ENCODE measurements at places on chromosomes 4 and X.

GRCh38 chr4:82728301-82728700, 70.3 kb downstream of the SCD5 start:
- no peak for DNase-seq

DNA sequence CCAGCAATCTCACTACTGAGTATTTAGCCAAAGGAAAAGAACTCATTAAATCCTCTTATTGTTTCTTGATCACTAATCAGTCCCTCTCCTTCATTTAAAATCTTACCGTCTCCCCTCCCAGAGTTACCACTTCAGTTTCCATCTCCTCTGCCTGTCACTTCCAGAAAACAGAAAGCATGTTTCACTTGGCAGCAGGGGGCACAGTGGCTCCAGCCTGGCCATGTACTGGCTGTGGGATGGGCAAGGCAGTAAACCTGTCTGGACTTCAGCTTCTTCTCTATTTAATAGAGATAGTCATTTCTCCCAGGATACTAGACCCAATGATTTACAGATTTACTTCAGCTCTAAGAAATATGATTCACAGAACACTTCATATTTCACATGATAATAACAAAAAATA, 63.2 kb downstream of the CD40LG start:
- DNase-seq = no peak

DNA sequence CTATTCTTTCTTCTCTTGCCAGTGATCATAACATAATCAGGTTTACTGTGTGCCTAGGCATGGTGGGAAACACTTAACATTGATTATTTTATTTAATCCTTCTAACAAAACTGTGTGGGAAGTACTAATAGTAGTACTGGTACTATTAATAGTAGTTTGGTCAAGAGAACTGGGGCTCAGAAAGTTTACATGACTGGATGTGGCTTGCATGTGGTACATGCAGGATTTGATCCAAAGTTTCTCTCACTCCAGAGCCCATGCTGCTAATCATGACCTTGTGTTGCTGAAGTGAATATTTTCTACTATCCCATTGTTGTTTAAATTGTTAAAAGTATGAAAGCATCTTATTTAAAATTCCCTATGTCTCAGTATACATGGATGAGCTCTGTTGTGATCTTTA, 78.4 kb downstream of the TMEM164 start:
- DNase-seq = no peak

- DNase-seq = no peak
Measured at GRCh38 chr4:185566425-185566824, 31.1 kb upstream of the PDLIM3 start.

DNA sequence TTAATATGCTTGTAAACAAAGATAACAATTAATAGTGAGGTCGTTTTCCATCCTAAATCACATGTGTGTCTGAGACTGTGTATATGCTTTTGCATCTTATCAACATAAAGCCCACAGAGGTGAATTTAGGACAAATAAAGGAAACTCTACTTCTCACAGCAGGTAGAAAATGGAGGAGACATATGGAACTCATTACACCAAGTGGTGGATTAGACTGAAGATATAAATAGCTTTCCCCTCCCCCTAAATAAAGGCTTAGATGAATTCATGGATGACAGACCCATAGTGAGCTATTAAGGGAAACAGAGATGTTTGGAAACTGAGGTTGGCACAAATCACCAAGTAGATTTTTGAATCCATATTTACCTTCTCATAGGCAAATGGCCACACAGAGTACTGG, 79.7 kb downstream of the GRIA3 start:
- no peak for DNase-seq

DNA sequence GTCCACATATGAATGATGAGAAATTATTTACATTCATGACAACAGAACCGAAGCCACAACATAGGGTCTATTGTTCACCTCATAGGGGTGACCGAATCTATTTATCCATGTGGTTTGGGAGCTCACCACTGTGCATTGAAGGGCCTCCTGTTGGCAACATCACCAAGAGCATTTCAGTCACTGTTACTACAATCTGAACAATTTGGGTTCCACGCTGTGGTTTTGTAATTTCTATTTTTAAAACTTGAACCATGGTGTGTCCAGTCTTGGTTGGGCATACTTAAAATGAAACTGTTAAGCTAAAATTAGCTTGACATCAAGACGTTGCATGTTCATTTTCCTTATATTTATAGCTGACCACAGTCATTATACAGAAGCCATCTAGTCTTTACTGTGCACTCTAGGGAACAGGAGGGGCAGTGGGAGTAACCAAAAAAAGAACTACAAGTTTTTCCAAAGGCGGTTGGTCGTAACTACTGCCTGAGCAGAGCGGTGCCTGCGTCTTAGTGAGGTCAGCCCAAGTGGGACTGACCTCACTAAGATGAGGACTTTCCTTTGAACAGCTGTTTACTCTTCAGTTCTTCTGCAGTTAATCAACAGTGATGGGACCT, 192.1 kb downstream of the SPRY1 start:
- no peak for DNase-seq

- DNase-seq = no peak
Measured at GRCh38 chr4:37157476-37158167, 86.9 kb upstream of the NWD2 start.

- DNase-seq = no peak
Measured at GRCh38 chrX:3216581-3217180, 129.8 kb downstream of the MXRA5 start.

- no peak for DNase-seq
Measured at GRCh38 chr4:52643785-52644244, 15.3 kb downstream of the USP46 start.

DNA sequence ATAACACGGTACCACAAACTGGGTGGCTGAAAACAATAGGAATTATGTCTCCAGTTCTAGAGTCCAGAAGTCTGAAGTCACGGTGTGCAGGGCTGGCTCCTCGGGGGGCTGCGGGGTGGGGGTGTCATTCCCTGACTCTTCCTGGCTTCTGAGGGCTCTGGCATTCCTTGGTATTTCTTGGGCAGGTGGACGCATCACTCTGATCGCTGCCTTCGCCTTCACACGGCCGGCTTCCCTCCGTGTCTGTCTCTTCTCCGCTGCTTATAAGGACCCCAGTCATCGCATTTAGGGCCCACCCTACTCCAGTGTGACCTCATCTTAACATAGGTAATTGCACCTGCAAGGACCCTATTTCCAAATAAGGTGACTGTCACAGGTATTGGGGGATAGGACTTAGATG, 134.6 kb downstream of the CPZ start:
- no peak for DNase-seq

DNA sequence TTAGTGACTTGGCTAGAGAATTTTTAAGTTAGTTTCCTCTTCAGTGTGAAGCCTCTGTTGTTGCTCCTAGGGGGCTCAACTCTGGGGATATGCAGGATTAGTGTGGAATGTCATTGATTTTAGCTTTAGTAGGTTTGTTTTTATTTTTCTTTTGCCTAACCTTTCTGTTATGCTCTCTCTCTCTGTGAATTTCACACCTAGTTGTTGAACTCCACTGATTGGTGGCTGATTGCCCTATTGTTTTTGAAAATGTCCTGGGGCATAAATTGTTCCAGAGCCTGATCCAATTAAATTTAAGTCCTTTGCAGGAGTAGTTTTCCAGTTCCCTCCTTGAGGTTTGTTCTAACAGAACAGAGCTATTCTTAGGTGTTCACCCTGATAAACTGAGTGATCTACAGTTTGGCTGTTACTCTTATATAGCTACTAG, 393.3 kb upstream of the CTSO start:
- DNase-seq = no peak

DNA sequence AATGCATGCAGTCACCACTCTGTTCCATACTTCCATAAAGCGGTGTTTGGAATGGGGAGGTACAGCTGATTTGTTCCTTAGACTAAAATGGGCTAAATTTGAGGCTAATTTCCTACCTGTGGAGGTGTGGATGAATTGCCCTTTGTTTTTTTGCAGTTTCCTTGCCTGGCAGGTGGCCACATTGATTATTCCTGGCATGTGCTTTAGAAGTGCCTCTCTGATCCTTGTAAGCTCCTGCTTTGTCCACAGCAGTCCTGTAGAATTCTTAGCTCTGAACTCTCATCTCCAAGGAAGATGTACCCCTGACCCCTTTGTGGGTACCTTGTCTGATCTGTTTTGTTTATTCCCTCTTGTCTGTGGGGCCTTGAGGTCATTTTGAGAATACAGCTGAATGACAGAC, 136.8 kb downstream of the ADGRL3 start:
- no peak for DNase-seq
